Brain pericyte (primary cell): ENCODE measurements at places on chromosomes 11 and 22.

DNA sequence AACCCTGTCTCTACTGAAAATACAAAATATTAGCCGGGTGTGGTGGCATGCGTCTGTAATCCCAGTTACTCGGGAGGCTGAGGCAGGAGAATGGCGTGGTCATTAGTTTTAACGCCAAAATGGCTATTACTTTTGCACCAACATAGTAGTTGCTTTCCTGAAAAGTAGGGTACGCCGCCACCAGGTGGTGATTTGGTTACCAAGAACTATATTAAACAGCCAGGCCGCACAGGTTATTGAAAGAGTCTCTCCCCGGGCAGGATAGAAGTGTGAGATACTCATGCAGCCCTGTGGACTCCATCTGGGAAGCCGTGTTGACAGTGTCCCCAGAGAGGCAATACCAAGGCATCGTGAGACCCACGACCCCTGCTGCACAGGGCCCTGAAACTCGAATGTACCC lies 24.6 kb upstream of the LRRC32 start:
- no peak for DNase-seq

GRCh38 chr11:64876835-64877341 lies 1.5 kb downstream of the EHD1 start:
- no peak for DNase-seq

DNA sequence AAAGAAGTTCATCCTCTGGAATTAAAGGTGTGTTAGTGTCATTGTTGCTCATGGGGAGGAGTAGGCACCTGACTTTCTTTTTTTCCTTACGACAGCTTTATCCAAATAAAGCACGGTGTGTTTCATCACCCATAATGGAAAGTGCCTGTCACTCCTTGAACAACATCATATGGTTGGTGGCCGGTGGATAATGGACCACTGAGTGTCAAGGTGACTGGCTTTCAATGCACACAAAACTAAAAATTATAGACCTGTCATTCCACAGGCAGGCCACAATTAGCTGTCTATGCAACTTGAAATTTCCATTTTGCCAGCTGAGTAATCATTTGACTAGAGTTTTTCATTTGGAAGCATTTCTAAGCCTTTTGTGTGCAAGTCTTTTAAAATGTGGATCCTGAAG lies 45.0 kb upstream of the MPPED2 start:
- no peak for DNase-seq

DNA sequence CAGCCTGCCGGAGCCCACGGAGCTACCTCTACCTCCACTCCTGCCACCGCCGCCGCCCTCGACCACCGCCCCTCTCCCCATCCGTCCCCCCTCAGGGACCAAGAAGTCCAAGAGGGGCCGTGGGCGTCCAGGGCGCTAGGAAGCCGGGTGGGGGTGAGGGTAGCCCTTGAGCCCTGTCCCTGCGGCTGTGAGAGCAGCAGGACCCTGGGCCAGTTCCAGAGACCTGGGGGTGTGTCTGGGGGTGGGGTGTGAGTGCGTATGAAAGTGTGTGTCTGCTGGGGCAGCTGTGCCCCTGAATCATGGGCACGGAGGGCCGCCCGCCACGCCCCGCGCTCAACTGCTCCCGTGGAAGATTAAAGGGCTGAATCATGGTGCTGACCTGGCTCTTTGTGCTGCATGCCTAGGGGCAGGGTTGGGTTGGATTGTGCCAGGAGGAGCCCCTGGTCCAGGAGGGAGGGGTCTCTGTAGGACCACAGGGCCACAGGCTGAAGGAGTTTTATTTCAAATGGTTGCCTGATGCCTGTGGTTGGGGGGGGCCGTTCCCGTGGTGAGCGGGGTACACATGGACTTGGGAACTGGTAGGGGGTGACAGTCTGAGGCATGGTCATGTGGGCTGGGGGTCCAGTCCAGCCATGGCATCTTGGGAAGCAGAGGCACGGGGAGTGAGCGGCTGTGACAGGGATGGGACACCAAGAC lies 2.3 kb downstream of the PTPRCAP start:
- no peak for DNase-seq

- no peak for DNase-seq
Measured at GRCh38 chr22:35418088-35418487, 18.1 kb downstream of the MCM5 start.

- DNase-seq = no peak
Measured at GRCh38 chr22:37959231-37959825, 5.8 kb downstream of the POLR2F start.

GRCh38 chr22:46010207-46010867 lies 33.4 kb upstream of the WNT7B start:
- no peak for DNase-seq

DNA sequence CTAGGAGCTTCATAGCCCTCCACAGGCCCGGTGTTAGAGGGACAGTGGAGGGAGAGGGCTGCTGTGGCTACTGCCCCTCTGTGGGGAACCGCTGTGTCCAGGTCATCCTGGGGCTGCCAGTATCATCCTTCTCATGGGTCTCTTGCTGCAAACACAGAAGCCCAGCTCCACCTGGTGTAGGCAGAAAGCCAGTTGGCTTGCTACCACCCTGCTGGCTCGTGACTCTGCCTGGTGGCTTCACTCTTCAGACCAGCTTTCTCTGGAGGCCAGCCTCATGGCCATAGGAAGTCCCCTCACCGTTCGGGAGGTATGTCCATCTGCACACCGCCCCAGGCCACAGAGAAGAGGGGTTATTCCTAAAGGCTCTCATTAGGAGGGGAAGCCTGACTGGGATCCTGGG lies 19.4 kb upstream of the SUSD2 start:
- DNase-seq = no peak

- no peak for DNase-seq
Measured at GRCh38 chr22:24421428-24421931, 5.9 kb upstream of the ADORA2A start.

GRCh38 chr11:133968300-133968699 lies 11.5 kb upstream of the IGSF9B start:
- DNase-seq = no peak

DNA sequence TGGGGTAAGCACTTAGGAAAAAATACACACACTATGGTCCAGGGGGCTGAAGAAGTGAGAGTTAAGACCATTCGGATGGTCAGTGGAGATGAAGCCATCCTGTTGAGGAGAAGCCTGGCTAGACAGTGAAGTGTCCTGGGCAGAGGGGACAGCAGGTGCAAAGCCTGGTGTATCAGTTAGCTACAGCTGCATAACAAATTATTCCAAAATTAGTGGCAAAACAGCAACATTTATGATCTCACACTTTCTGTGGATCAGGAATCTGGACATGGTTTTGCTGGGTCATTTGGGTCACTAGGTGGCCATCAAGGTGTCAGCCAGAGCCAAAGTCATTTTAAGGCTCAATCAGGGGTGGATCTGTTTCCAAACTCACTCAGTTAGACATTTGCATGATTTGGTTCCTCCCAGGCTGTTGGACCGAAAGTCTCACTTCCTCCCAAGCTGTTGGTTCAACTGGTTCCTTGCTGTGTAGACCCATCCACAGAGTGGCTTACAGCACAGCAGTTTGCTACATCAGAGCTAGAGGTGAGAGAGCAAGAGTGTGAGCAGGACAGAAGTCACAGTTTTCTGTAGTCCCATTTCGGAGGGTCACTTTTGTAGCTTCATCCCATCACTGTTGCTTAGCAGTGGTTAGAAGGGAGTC lies 80.1 kb upstream of the ALX4 start:
- no peak for DNase-seq

DNA sequence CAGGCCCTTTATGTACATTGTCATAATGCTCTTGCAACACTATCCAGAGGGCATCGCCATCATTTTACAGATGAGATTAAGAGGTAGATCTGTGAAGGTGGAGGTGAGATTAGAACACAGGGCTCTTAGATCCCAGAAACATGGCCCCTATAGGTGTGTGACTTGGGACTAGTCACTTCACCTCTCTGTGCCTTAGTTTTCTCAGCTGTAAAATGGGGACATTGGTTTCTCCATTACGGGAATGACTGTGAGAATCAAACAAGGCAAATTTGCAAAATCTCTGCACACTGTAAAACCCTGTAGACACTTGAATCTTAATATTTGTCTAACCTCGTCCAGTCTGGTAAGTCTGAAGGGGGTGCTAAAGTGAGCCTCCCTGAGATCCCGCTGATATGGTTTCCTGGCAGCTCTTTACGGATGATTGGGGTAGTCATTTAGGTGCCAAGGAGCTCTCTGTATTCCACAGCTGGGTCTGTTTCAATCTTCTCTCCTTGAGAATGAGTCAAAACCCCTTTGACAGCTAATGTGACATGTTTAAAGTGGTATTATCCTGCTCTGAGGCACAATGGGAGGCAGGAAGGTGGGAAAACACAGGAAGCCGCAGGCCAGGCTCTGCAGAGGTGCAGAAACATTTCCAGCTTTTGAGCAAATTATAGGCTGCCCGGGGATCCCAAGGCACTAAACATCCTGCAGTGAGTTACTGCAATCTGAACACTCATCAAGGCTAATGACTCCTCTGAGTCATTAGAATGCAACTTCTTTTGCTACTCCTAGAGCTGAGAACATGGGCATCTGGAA lies 140.8 kb downstream of the CCDC81 start:
- no peak for DNase-seq

GRCh38 chr11:112163875-112164685 lies at the start of gene IL18:
Gene IL18, minus strand, starts transcription at chr11:112164094. Its CDS starts 9,041 bp downstream, at chr11:112155053.
- no peak for DNase-seq

GRCh38 chr22:22968366-22968765 lies 80.8 kb downstream of the IGLL5 start:
- DNase-seq = no peak

DNA sequence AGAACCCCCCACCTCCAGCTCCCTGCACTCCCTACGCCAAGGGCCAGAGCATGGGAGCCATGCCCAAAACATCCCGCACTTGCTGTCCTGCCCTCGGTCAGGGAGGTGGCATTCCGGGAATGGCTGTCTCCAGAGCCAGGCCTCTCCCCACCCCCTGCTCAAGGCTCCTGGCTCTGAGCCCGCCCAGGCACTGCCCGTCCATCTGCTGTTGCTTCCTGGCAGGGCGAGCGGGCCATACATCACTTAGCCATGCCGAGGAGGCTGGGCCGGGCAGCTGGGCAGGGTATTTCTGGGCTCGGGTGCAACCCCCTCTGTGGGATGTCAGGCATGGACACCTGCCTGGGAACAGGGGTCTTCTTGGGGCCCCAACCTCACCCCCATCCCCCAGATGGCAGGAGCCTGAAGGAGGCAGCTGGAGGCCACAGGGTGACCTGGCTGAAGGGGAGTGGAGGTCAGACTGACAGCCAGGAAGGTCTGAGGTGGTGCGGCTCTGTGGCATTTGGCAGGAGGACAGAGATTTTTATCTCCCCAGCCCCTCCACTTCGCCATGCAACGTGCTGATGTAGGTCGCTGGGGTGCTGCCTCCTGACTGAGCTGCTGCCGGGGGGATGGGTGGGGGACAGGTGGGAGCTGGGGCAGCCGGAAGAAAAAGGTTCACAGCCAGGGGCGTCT lies 8.7 kb upstream of the CABP7 start:
- DNase-seq = no peak

GRCh38 chr22:38005943-38006342 lies 21.6 kb upstream of the SOX10 start:
- no peak for DNase-seq

GRCh38 chr11:103651341-103651998 lies 385.0 kb upstream of the DDI1 start:
- no peak for DNase-seq

GRCh38 chr11:113184498-113184897 lies 129.9 kb upstream of the TTC12 start:
- no peak for DNase-seq

- DNase-seq = no peak
Measured at GRCh38 chr11:64321533-64321932, 3.6 kb downstream of the PRDX5 start.

DNA sequence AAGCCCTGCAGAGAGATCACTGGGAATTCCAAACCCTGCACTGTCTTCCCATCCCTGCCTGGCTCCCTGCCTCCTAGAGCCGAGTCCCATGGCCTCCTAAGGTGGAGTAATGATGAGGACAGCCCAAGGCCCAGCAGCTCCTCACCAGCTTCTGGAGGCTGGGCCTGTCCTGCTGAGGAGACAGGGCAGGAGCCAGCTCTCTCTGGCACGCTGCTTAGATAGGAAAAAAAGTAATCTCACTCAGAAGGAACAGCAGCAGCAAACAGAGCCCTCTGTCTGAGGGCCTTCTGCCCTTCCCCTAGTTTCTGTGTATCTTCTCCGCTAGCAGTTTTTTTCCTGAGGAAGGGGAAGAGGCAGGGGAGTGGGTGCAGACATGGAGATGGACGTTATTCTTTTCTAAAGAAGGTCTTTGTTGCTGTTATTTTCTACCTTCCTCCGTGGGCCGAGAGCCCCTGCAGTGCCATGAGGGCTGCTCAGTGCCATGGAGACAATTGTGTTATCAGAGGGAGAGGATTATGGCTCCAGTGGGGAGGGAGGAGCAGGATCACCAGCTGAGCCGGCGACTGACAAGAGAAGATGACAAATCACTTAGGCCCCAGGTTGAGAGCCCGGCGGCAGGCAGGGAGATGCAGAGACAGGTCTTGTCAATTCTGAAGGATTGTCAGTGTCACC lies 315.3 kb downstream of the BUD13 start:
- DNase-seq = no peak

DNA sequence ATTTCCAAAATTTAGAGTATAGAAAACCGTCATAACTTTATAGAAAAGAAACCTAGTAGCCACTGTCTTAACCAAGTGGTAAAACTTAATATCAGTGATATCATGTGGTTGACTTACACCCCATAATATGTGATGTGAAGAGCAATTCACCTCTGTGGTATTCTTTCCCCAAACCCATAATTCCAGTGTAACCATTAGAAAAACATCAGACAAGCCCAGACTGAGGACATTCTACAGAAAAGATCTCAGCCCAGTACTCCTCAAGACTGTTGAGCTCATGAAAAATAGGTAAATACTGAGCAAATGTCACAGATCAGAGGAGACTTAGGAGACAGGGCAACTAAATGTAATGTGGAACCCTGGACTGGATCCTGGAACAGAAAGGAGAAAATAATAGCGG lies 134.6 kb downstream of the PGR start:
- DNase-seq = no peak

DNA sequence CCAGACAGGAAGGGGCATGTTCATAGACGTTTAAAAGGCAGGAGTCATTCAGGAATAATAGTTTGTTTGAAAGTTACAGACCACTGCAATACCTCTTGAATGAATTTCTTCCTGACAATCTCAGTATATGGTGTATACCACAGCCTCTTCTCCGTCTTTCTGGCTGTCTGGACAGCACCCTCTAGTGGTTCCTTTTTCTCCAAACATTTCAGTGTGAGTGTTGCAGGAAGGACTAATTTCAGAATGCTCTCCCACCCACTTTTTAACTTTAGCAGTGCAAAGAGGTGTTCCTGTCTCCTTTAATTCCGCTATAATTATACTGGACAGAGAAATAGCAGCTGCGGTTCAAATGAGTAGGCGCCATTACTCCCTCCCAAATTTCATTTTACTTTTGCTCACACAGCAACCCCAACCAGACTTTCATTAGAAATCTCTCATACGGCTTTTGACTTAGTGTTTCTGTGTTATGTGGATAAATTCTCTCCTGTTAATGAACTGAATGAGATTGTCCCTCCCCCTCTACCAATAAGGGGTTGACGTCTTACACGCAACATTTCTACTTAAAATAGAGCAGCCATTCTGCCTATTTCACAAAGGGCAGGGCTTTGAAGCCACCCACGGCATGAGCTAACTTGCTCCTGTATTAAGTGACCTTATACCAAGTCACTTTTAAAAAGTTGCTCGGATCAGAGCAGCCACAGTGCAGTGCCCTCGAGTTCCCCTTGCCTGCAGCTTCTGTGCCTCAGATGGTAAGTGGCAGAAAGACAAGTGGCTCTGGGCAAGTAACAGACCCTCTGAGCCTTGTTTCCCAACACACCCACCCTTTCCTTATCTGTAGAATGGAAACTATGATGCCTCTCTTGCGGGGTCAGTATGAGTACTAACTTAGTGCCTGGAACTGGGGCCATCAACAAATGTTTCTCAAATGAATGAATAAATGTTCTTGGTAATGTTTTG lies 368.6 kb downstream of the OPCML start:
- no peak for DNase-seq

- DNase-seq = no peak
Measured at GRCh38 chr11:67421430-67422031, 6.1 kb downstream of the CARNS1 start.
